ENCODE measurements at places on chromosomes 6 and 20. TPM values are rescaled to one million over a fixed set of nuclear protein-coding genes. Genes with fewer than 3 reads are reported as not detected.
A peak's percentile ranks its signal among the peaks of the same experiment; 100 is the strongest.

Gene C20orf202
- total RNA-seq, result not detected

Gene C20orf204
- 49.1 TPM for total RNA-seq

Gene EPB41L1
- total RNA-seq, result 0.36 TPM

Gene CDC40
- 25.0 TPM for total RNA-seq

Gene PDE7B
- not detected for total RNA-seq

Gene ECT2L
- total RNA-seq, result not detected

Gene TMC2
- total RNA-seq, result not detected

Gene CD24
- 17.6 TPM for total RNA-seq

Gene OR2H1
- not detected for total RNA-seq

Gene MLIP
- total RNA-seq, result not detected

Gene CD40
- total RNA-seq, result 103 TPM

Gene GHRH
- not detected for total RNA-seq

GRCh38 chr6:39199231-39199940, 29.9 kb downstream of the KCNK5 start:
- no peak for DNase-seq

- no peak for DNase-seq
Measured at GRCh38 chr6:19121521-19121920, 715.6 kb upstream of the ID4 start.

- peak; percentile 89 for DNase-seq
Measured at GRCh38 chr20:62339647-62340062, 27.5 kb downstream of the LAMA5 start.

GRCh38 chr20:45890077-45890984, 677 bp downstream of the NEURL2 start:
- no peak for DNase-seq

DNA sequence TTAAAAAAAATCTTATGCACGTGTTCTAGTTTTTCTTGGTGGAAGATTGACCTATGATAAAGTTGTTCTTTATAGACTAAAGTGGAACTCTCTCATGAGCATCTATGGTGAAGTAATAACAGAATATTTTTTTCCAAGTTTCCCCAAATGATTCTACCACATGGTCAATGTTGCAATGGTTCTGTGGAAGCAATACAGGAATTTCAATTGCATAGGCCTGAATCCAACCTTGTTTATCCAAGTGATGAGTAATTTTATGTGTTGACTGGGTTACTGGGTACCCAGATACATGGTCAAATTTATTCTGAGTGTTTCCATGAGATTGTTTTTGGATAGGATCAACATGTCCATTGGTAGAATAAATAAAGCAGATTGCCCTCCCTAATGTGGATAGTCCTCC, 581.5 kb downstream of the MMUT start:
- no peak for DNase-seq

- DNase-seq, result no peak
Measured at GRCh38 chr20:1635291-1635979, 15.6 kb upstream of the SIRPB1 start.

DNA sequence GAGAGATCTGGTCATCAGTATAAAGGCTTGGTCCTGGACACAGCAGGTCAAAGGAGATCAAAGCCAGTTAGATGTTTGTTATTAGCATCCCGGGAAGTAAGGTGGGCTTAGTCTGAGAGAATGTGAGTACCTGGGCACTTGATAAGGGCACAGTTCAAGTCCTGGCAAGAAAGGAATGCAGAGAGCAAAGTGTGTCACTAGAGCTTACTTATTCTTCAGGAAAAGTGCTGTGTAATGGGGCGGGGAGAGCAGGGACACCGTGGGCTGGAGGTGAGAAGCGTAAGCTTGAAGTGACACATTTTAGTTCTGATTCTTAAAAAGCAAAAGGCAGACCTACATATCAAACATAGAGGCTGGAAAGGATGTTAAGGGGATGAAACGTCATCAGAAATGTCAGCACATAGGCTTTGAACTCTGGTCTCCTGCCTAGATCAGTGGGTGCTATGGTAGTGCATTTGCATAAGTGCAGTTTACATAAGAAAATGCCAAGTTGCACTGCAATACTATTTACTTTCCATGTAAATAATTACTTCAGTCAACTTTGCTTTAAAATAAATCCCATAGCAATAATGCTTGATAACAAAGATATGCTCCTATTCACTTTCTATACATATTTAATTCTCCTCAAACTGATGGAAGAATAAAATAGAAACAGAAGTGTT, 2.6 kb downstream of the SAMD5 start:
- DNase-seq, result no peak

- peak; percentile 85 for DNase-seq
Measured at GRCh38 chr20:8020314-8021079, 936 bp upstream of the TMX4 start.

- DNase-seq, result no peak
Measured at GRCh38 chr6:88663801-88664200, 299.6 kb downstream of the RNGTT start.

- no peak for DNase-seq
Measured at GRCh38 chr6:144063246-144063743, 32.1 kb downstream of the SF3B5 start.

DNA sequence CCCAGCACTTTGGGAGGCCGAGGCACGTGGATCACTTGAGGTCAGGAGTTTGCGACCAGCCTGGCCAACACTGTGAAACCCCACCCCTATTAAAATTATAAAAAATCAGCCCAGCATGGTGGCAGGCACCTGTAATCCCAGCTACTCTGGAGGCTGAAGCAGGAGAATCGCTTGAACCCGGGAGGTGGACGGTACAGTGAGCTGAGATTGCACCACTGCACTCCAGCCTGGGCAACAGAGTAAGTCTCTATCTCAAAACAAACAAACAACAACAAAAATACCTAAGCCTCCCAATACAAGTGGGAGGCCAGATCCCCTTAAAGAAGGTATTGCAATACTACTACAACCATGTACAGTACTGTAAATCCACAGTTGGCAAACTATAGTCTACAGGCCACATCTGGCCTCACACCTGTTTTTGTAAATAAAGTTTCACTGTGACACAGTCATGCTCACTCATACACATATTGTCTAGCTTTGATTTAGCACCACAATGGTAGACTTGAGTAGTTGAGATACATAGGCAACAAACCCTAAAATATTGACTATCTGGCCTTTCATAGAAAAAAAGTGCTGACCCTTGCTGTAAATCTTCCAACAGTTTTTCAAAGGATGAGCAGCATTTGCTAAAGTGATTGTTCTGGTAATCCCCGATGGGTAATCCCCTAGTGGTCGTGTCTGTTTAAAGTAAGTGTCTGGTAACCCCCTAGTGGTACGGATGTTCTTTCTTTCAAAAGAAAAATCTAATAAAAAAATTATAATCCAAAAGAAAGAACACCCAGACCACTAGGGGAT, 202.0 kb downstream of the RNGTT start:
- DNase-seq, result peak; percentile 77

DNA sequence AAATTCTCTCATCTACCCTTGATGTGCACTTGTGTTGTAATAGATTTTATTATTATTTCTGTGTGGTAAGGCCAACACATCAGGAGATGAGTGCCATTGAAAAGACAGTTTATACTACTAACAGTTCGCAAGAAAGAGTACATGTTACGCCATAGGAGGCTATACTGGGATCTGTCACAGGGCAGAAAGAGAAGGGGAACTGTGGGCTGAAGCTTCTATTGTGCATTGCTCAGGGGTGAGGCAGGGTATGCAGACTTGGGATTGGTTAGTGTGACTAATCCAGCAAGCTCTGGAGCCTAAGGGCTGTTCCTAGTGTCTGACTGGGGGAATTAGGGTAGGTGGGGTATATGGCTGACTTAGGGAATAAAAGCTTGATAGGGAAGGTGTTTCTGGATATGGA, 50.9 kb downstream of the GPR63 start:
- no peak for DNase-seq

GRCh38 chr20:2873747-2874041, 413 bp downstream of the PTPRA start:
- DNase-seq, result no peak

- no peak for DNase-seq
Measured at GRCh38 chr20:1102016-1102415, 16.4 kb upstream of the PSMF1 start.

GRCh38 chr20:50141811-50142561, 11.5 kb downstream of the PEDS1 start:
- DNase-seq, result no peak

DNA sequence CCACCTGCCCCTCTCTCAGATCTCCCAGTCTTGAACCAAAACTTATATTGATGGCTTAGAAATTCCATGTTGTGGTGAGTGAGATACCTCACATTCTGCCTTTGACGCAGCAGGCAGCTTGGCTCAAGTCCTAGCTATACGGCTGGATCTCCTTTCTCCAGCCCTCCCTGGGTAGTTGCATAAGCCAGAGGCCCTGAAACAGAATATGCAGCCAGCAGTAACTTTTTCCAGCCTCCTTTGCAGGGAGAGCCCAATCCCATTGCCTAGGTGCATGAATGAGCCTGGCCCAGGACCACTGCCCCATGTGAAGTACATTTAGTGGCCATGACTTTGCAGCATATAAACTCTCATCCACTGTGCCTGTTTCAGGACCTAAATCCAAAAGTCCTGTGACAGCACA, 202.2 kb upstream of the CDYL start:
- no peak for DNase-seq

DNA sequence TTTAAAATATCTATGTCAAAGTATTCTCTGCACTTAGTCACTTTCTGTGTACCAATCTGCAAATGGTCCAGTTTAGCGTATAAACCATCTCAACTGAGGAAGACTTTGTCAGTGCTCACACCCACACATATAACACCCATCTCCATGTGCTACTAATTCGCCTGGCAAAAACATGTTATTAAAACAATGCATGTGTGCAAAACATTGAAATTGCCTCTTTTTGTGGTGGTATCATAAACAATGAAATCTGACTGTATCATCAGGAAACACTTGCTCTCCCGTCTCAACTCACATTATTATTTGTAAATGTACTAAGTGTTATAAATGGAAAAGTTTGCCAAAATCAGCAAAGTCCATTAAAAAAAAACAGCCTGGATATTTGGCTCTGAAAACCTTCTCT, 105.9 kb upstream of the FOXC1 start:
- DNase-seq, result no peak

- DNase-seq, result no peak
Measured at GRCh38 chr6:103101267-103101666, 1707.8 kb downstream of the GRIK2 start.

DNA sequence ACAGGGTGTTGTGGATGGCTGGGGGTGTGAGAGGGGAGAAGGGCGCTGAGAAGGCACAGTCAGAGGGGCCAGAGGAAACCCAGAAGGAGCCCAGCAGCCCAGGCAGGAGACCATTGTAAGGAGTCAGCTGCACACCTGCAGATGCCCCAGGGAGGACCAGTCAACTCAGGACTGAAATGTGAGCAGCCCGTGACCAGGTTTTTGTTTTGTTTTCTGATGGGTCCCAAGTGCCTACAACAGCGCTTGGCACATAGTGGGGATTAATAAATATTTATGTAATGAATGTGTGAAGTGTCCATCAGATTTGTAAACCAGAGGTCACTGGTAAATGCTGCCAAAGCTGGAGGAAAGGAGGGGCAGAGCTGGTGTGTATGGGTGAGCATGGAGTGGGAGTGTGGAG, 30.2 kb downstream of the TRAM2 start:
- DNase-seq, result peak; percentile 26

DNA sequence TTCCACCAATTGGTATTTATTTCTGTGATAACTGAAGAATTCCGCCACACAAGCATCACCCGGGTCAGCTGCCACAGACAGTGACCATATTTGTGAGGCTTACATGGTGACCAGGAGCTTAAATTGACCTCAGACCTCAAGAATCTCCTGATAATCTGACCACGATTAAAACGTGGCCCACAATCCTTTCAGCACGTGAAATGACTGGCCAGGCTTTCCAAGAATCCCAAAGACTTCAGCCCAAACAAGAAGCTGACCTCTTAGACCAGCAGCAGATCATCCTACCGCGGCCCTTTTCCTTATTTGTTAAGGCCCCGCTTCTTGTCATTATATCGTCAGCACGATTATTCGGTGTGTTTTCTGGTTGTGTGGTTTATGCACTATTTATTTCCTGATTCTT, 45.6 kb upstream of the CD93 start:
- no peak for DNase-seq

- DNase-seq, result no peak
Measured at GRCh38 chr20:48186447-48186846, 401.2 kb upstream of the SULF2 start.

DNA sequence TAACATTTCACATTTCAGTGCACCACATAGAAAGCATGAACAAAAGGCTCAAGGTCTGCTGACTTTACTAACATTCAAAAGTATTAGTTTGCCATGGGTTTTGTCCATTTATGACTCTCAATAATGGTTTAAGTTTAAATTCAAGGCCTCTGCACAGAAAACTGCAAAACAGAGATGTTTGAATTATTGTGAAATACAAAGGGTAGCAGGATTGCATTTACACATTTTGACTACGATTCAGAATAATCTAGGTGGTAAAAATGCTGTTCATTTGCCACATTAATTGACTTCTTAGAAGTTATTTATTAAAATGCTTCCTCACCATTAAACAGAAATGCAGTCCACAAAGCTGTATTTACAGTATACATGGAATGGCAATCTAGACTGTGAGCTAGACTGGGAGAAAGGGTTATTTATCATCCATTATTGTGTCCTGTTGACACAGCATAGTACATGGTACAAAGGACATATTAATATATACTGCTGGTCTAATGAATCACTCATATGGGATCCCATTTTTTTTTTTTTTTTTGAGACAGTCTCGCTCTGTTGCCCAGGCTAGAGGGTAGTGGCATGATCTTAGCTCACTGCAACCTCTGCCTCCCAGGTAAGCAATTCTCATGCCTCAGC, 18.0 kb downstream of the USP49 start:
- no peak for DNase-seq

GRCh38 chr6:47083586-47084047, 41.5 kb upstream of the ADGRF1 start:
- DNase-seq, result no peak

GRCh38 chr6:132612449-132613108, 11.5 kb downstream of the TAAR2 start:
- DNase-seq, result no peak

DNA sequence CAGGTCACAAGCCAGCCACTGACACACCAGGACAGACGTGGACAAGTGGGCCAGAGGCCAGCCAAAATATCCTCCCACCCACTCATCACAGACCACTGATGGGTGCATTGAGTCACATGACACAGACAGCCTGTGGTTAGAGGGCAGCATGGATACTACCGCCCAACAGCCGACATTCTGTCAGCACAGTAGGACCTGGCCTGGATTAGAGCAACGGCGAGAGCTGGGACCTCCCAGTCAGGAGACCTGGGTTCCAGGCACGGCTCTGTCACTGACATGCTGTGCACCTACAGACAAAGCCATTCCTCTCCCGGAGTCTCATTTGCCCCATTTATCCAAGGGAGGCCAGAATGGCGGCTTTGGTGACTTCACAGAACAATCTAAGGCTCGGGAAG, 8.0 kb downstream of the ZNF335 start:
- DNase-seq, result no peak

All from GM12878 (cell line).